ENCODE measurements at places on chromosomes 3 and 15. TPM values are rescaled to one million over a fixed set of nuclear protein-coding genes. Genes with fewer than 3 reads are reported as not detected.

- DNase-seq: no peak
Observed at GRCh38 chr3:50401978-50402595, 42.8 kb upstream of the TMEM115 start.

GRCh38 chr15:42065468-42065867, 28.9 kb downstream of the PLA2G4D start:
- DNase-seq: no peak

Gene CYP1A2
- under 0.01 TPM for total RNA-seq

DNA sequence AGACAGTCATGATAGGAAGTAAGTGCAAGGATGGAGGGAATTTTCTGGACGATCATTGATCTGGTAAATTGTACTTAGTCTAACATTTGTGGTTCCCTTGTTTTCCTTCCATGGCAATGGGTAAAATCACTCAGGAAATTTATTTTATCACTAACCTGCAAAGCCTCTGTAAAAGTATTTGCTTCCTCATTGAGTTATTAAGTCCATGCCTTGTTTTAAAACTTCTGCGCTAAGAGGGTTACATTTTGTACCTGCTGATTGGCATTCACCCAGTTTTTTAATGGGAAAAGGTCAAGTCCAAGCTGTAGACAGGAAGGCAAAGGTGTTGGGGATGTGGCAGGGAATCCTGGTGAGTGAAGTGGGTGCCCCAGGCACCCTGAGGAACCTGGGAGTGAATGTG, 146.2 kb upstream of the NR2F2 start:
- DNase-seq: no peak

Gene ACAN
- total RNA-seq: 0.13 TPM

Gene DGKG
- total RNA-seq: 2.2 TPM

GRCh38 chr3:183637106-183637486, 1.7 kb downstream of the KLHL24 start:
- DNase-seq: no peak

Gene PLOD2
- total RNA-seq: 81.0 TPM

Gene SEMA3G
- total RNA-seq: 23.0 TPM

Gene LRRIQ4
- not detected for total RNA-seq

GRCh38 chr15:85730001-85730820, 64.5 kb downstream of the KLHL25 start:
- peak; percentile 73 for DNase-seq

DNA sequence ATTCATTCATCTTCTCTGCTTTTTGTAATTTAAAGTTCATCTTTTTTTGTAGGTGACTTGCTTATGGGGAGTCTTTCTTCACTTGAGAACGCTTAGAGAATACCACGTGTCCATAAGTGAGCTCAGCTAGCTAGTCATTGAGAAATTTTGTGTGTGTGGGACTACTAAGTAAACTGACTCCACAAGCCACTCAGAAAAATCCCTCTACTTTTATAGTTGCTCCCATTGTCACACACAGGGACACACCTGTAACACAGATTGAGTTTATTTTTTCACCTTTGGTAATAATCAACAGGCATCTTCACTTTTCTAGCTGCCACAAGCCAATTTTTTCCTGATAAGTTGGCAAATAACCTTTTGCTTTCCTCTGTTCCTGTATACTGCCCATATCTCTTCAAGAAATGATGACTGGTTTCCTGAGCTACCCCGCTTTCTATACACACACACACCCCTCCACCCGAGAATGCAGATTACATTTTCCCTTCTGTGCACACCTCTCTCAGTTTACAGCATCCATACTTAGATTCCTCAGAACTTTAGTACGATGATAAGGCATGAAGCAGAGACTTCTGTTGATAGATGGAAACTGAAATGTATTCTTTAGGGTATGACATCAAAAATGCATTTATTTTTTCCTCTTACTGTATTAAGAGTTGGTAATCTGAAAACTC, 4.6 kb downstream of the TSC22D2 start:
- DNase-seq: peak; percentile 63

Gene MED12L
- total RNA-seq: 0.13 TPM

Gene FBXW12
- total RNA-seq: not detected

DNA sequence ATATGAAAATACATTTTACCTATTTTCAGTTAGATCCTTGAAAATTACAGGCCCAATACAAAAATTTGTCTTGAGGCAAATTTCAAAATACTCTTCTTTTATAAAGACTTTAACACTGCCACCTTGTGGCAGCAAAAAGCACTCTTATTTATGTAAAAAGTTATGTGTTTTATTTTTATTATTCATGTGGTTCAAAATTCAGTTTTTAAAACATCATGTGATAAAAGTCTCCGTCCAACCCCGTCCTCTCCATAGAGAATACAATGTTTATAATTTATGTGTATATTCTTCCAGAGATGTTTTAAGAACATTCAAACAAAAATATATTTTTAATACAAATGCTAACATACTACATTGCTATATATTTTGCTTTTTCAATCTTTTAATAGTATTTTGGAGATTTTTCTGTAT, 36.9 kb upstream of the TRIM59 start:
- DNase-seq: peak; percentile 47

Gene MNS1
- 0.13 TPM for total RNA-seq

DNA sequence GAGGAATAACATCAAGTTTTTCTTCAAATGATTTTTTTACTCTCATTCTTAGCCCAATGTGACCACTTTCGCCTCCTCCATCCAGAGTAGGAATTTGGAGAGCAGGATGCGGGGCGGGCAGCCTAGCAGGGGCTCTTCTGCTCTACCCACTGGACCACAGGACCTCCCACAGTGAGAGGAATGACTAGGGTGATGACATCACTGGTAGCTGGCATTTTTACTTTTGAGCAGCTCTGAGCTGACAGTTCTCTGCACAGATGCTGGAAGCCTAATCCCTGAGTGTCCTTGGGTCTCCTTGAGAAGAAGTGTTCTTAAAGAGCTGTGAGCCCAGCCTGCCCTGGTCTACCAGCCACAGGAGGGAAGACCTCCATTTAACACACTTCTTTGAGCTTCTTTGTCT, 1.4 kb upstream of the HCN4 start:
- DNase-seq: no peak

GRCh38 chr15:43511012-43511885, 6.2 kb upstream of the MAP1A start:
- DNase-seq: peak; percentile 12

- DNase-seq: no peak
Observed at GRCh38 chr3:102672305-102672704, 237.5 kb downstream of the ZPLD1 start.

Gene CA12
- 0.38 TPM for total RNA-seq

Gene TRIM69
- 7.6 TPM for total RNA-seq

- DNase-seq: no peak
Observed at GRCh38 chr15:101441696-101442095, 47.8 kb downstream of the PCSK6 start.

- no peak for DNase-seq
Observed at GRCh38 chr15:70337277-70338186, 239.8 kb upstream of the TLE3 start.

DNA sequence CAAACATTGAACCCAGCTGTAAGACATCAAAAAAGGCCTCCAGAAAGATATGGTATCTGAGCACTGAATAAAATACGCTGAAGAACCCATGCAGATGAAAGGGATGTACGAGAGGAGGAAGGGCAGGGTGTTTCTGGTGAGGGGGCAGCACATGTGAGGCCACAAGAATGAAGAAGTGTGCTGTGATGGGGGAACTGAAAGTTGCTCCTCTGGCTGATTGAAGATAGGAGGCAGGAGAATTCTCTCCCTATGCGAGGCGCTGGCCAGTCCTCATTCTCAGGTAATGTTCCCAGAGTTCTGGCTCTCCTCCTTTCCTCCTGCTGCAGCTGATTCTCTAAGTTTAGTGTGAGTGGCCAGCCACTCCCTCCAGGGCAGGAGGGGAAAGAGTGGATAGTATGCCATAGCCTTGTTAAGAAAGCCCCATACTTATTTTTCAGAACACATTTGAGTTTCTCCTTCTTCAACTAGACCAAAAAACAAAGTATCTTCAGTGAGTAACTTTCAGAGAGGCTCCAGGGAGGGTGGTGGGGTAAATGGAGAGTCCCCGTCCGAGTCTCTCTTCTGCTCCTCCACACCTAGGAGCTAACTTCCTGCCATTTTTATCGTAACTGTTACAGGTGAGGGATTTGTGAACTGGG, 26.9 kb upstream of the MYO1E start:
- no peak for DNase-seq

DNA sequence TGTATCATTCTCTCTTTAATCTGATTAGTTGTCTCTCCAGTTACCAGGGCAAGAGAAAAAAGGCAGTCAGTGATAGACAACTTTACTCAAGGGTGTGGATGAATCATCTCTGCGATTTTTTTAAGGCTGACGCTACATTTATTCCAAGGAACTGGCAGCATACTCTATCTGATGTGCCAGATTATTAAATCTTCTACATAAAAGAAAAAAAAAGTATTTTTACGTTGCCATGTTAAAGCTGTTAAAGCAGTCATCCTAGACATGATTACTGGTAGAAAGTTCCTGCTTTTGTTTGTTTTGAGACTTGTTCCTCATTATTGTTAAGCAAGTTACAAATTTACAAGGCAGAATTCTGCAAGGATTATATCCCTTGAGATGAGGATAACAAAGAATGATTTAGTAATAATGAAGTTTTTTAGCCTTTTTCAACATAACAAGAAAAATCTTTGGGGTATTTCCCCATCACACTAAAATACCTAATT, 121.7 kb downstream of the CBLB start:
- DNase-seq: no peak

DNA sequence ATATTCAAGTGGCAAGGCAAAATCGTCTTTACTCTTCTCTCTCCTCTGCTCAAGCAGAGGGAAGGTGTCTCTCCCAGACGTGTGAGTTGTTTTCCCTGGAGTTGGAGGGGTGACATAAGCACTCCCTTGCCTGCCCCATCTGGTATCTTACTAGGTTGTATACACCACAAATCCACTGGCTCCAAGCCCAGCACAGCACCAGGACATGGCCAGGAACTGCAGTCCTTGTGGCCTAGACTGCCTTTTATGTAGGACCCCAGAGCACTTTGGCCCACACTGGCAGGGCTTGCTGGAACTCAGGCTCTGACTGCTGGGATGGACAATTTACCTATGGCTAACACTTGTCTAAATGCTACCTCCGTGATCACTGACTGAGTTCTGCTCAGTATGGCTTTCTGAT, 34.0 kb downstream of the DZIP3 start:
- DNase-seq: no peak

Gene SMCO1
- total RNA-seq: not detected

Gene ECE2
- total RNA-seq: not detected

DNA sequence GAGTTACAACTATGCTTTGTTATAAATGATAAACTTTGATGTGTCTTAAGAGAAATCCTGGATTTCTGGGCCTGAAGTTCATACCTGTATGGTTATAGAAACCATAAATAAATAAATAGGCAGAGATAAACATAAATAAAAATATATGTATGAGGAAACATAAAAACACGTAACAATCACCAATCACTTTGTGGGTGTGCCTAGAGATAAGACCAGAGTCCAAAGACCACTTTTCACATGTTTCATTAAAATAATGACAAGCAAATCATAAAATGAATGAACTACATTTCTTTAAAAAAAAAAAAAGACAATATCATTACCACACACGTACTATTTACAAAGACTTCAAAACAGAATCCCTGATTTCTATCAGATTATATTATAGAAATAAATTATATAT, 14.1 kb downstream of the PIK3R4 start:
- DNase-seq: no peak

DNA sequence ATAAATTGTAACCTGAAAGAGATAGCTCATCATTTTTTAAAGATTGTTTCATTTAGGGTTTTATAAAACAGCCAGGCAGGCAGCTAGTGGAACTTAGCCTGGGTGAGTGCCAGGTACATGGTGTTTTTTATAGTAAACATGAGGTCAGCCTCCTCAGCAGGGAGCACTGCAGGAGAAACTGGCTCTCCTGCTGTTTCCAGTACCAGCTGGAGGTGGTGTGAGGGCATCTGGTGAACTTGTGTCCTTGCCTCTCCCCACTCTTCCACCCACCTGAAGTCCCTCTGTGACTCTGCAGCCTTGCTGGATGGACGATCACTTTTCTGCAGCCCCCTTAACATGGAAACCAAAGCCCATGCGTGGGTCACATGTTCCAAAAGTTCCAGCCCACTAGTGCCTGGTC, 128.4 kb downstream of the FAM174B start:
- no peak for DNase-seq

DNA sequence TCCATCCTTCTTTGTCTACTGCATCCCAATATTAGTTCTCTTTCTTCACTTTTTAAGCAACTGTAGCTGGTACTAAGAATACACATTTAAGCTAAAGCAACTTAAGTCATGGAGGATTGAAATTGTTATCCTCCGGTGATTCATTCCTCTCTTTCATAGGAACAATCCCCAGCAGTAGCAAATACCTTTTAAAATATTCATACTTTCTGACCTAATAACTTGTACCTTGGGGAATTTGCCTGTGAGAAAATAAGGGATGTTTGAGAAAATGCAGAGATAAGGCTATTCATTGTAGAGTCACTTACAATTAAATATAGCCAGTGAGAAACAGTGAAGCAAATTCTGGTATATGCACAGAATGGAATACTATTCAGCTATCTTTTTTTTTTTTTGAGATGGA, 66.0 kb downstream of the VPS13C start:
- DNase-seq: no peak

Gene BLM
- total RNA-seq: 5.1 TPM

Gene SLC2A2
- total RNA-seq: not detected

Gene INKA1
- 13.6 TPM for total RNA-seq

Gene BDH1
- 3.1 TPM for total RNA-seq

- no peak for DNase-seq
Observed at GRCh38 chr15:79067072-79067833, 23.3 kb downstream of the RASGRF1 start.

DNA sequence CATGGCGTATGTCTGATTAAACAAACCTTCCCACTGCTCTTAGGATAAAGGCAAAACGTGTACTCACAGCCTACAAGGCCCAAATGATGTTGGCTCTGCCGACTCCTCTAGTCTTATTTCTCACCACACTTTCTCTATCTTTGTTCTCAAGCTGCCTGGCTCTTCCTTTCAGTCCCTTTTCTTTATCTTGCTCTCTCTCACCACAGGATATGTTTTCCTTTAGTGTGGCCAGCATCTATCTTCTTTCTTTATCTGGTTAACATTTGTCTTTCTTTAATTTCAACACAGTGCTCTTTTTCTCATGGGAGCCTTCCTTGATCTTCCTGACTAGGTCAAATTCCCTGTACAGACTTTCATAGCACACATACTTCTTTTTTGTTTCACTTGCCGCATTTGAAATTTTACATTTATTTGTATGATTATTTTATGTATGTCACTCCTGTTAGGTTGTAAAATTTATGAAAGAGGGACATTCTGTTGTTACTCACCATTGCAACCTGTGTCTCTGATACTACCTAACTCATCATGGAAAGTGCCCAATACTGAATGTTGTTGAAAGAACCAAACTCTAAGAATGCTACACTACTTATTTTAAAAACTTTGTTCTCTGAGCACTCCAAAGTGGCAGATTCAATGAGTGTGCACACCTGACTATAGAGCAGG, 328.9 kb upstream of the CBLB start:
- no peak for DNase-seq

Gene BUB1B
- 20.2 TPM for total RNA-seq

- DNase-seq: no peak
Observed at GRCh38 chr3:60399861-60400845, 851.1 kb downstream of the FHIT start.

Gene NAA50
- 187 TPM for total RNA-seq
